ENCODE measurements at places on chromosomes 2 and 18.

GRCh38 chr18:9609190-9609589, 5.2 kb downstream of the PPP4R1 start:
- DNase-seq = no peak

GRCh38 chr2:20430461-20431300, 16.2 kb upstream of the RHOB start:
- DNase-seq = no peak

DNA sequence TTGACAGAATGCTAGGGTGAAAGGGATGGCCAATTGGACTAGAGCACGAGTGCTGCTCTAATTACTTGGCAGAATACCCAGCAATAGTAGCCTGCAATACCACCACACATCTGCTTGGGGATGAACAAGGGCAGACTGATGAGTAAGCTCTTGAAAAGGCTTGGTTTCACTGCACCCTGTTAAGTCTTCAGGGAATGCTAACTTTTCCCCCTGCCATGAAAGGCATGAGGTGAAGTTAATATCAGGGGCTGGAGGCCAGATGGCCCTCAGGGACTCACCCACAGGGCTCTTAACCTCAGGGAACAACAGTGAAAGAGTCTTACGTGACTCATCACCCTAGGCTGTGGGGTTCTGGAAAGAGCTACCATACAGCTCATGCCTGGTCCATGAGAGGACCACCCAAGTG, 51.7 kb upstream of the MYL1 start:
- no peak for DNase-seq

DNA sequence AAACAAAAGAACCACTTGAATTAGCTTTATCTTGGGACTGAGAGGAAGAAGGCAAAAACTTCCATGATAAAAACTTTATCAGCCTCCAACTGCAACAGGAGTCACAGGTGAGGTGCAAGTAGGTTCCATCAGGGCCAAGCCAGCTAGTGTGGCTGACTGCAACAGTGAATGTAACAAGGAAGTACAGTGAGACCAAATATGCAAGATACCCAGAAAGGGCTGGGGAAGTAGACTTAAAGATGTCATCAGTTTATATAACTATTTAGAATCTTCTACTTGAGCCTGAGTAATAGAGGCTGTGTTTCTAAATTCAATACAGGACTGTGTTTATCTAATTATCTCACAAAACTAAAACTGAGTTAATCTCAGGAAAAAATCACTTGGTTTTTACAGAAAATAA, 14.8 kb downstream of the PLEKHM3 start:
- no peak for DNase-seq

GRCh38 chr2:20450201-20450999, 3.5 kb downstream of the RHOB start:
- no peak for DNase-seq

GRCh38 chr2:241223211-241224017, 34.9 kb downstream of the ANO7 start:
- DNase-seq = no peak

- DNase-seq = peak; percentile 43
Measured at GRCh38 chr2:27303093-27304025, 4.9 kb downstream of the UCN start.

DNA sequence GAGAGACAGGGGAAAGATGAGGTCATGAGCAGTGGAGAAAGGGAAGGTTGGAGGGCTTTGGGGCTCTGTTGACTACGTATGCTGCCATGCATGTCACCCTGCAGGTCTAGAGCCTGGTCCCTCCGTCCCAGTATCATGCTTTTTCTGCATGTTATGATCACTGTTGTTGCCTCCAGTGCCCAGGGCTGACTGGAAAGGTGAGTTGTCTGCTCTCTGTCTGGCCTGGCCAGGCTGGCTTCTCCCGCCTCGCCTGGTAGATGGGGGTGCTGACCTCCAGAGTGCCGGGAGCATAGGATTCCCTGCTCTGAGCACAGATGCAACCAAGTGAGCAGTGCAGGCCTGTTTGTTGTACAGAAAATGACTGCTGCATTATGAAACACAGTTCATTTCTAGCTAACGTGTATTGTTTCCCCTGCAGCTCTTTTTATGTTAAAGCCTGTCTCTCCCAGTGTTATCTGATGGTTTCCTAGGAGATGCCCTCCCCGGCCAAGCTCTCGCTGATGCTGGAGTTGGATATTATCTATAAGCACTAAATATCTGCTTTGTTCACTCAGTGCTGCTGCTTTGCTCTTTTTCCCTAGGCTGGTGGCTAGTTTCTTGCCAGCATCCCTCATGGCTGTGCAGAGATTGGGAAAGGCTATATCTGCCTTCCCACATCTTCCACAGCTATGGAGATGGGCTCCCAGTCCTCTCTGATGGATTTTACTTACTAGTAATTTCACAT, 158.2 kb downstream of the TDRD15 start:
- DNase-seq = no peak

DNA sequence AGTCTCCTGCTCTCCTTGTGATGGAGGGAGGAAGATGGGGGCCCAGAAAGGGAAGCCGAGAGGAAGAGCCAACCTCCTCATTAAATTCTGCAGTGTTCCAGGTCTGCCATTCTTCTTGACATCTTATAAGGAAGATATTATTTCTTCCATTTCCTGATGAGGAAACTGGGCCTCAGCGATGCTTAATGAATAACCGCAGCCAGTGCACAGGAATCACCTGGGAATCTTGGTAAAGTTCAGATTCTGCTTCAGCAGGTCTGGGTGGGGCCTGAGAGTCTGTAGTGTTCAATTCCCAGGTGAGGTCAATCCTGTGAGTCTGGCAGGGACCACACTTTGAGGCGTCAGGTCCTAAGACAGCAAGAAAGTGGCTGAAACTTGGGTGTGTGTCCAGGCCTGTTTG, 17.3 kb downstream of the PCARE start:
- no peak for DNase-seq

- DNase-seq = no peak
Measured at GRCh38 chr2:88673363-88673762, 18.1 kb upstream of the RPIA start.

DNA sequence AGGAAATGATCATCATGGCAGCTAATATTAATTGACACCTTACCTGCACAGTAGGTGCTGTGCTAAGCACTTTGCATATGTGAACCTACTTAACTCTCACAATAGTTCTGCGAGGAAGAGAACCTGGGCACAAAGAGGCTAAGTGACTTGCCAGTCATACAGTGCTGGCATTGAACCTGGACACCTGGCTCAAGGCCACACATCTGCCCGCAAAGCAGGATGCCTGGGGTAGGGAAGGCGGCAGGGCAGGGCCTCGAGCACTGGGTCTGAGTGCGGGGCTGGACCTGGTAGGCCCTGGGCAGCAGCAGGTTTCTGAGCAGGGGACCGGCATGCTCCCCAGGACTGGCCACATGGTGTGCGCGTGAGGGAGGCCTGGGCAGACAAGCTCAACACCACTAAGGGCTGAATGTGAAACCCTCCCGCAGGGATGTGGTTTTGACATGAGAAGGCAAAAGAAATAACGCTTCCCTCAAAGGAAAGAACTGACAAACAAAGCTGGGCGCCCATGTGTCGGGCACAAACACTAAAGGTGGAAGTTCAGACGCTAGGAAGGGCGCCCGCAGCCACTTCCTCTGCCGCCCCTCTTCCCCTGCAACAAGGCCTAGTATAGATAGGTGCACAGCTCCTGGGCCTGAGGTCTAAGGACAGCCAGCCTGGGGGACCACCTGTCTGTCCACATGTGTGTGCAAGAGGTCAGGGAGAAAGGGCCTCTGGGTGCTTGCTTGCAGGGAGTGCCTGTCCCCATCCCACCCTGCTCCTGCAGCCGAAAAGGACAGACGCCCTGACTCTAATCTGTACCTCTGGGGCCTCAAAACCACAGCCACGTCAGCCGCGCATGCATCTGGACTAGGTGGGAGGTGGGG, 92.5 kb downstream of the ZFP36L2 start:
- peak; percentile 92 for DNase-seq
